ENCODE measurements at places on chromosomes 4 and X.

GRCh38 chr4:76702440-76703122 is 195.4 kb downstream of the SOWAHB start:
- DNase-seq, result no peak

- no peak for DNase-seq
These were observed 65.7 kb upstream of the ADAD1 start for GRCh38 chr4:122313006-122313646.

DNA sequence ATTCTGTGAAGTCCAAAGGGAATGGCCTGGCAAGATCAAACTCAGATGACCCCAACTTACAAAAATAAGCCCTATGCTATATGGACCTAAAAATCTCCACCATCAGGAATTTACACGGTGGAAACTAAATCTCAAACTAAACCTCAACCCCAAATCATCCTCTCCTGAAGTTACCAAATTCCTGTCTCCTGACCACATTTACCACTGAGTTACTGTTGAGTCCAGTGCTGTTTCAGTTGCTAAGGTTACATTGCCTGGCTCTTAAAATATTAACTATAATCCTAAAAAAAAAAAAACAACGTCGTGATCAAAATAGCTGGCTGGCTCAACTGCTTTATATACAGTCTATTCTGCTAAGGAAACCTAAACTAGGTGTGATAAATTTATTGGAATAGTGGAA is 315.2 kb upstream of the SLIT2 start:
- DNase-seq, result no peak

GRCh38 chr4:146224326-146224966 is 10.1 kb downstream of the REELD1 start:
- DNase-seq, result no peak

DNA sequence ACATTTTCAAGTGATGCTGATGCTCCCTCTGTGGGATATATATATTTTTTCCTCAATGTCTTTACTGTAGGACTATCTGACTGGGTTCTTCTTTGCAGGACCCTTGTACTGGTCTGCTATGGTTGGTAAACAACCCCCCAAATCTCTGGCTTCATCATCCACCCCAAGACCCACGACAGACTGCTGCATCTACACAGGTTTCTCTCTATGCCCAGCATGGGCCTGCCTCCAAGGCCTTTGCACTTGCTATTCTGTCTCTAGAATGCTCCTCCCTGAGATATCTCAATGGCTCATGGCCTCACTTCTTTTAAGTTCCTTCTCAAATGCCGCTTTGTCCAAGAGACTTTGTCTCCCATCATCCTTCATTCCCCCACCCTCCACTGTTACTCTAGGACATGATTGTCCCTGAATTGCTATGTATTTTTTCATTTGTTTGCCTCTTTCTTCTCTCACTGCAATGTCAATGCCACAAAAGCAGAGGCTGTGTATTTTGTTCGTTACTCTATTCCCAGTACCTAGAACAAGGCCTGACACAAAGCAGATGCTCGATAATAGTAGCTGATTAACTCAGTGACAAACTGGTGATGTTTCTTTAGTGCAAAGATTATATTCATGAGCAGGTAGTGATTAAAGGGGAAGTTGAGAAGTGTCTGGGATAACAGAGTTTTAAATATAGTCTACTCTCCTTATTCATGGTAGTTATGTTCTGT is 6.6 kb downstream of the EVC start:
- no peak for DNase-seq

- DNase-seq, result no peak
These were observed 302.2 kb downstream of the ARAP2 start for GRCh38 chr4:35942092-35942491.

- DNase-seq, result no peak
These were observed 139.9 kb downstream of the FRMPD4 start for GRCh38 chrX:12278151-12278550.

DNA sequence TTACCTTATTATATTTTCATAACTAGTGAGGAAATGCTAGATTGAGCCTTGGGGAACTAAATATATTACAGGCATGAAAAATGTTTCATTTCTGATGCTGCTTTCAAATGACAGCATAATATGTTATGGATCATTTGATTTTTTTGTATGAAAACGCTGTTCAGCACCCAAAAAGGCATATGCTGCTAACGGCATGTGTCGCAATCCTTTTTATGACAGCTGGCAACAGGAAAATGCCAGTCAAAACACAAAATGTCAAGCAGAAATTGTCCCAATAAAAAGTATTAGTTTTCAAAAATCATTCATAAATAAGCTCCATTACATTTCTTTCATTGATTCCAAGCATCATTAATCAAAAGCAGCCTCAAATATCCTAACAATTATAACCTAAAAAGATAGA is 1244.5 kb downstream of the PCDH7 start:
- DNase-seq, result no peak

DNA sequence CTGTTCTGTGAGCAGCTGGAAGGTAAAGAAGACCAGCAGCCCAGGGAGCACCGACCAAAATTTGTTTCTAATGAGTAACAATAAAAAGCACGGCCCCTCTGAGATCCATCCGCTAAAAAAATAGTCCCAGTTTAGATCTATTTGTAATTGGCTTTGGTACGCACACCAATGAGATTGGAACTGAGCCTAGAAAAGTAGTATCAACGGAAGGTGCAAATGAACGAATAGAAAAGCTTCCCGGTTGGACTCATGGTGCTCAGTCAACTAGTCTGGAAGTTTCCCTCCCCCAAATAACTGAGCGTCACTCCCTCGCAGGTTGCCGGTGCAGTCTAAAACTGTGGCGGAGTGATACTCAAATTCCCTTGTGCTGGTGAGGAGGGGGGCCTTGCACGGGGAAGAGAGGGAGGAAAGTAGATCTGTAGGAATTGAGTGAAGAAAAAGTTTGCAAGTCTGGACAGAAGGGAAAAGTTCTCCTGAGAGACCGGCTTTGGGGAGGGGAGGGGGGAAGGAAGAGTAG is at the start of gene COL4A5:
COL4A5 (plus strand) TSS at position 413 of the 517 bp plus-strand sequence. CDS start 288 bp downstream, outside the sequence.
- no peak for DNase-seq

- no peak for DNase-seq
These were observed 32.3 kb upstream of the C4orf50 start for GRCh38 chr4:6050551-6050950.

GRCh38 chr4:142473960-142474338 is 372.2 kb downstream of the INPP4B start:
- DNase-seq, result no peak

- DNase-seq, result no peak
These were observed 13.8 kb upstream of the GPC3 start for GRCh38 chrX:133999031-133999705.

- DNase-seq, result no peak
These were observed 13.2 kb upstream of the IL13RA2 start for GRCh38 chrX:115030625-115031024.

GRCh38 chr4:66034262-66034661 is 364.0 kb upstream of the EPHA5 start:
- DNase-seq, result no peak

DNA sequence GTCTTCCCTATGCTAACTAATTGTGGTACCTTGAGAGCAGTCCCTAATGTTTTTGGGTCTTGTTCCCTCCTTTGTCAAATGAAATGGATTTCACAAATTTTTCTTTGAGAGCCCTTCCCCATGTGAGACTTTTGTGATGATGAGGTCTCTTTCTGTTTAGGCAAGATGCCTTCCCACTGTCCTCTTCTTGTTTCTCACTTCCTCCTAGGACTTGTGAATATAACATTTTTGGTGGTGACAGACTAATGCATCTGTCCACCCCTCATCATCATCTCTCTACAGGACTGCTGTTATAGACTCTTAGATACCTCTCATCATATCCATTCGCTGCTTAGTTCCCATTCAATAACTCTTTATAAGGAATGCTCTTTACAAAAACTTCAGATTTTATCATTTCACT is 8.7 kb upstream of the ANK2 start:
- no peak for DNase-seq

DNA sequence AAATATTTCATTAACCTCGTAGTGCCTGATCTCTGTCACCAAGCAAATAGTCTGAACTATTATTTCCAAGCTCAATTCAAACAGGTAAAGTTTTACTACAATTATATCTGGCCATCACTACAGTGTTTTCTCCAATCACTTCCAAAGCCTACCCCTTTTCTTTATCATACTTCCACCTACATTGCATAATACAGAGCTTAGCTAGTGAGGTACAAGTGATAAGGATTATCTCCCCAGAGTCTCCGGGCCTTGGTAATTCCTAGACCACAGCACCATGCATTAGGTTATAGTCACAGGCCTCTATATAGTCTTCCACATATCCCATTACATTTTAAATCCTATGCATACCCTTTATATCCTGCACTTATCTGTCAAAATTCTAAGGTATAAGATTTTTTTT is 154.2 kb downstream of the SNCA start:
- DNase-seq, result no peak

- no peak for DNase-seq
These were observed 1.2 kb upstream of the AMOT start for GRCh38 chrX:112841820-112842157.

GRCh38 chr4:6916069-6916586 is 6.5 kb downstream of the TBC1D14 start:
- DNase-seq, result no peak

DNA sequence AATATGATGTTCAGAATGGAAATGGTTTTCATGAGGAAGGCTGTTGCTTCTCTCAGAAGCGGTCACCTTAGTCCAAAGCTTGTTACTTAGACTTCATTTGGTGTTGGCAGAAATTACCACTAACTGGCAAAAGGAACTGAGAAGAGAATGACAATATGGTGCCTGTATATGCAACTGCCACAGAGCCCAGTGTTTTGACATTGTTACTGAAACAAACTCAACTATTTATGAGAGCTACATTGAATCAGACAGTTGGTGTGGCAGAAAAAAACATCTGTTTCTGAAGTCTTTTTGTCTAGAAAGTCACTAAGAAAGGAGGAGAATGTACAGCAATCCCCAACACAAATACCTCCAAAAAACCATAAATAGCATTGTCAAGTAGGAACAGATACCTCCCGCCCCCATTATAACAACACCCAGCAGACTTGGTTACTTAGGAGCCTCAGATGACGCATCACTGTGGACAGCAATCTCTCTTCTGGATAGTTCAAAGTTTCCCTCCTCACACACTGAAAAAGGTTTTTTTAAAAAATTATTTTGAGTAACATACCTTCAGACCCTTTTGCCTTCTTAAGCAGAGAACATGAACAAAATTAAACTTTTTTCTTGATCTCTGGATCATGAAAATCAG is 92.2 kb downstream of the MAML3 start:
- DNase-seq, result no peak

GRCh38 chrX:69387567-69388487 is 116.3 kb upstream of the NALF2 start:
- DNase-seq, result no peak

GRCh38 chr4:146121757-146122156 is 53.8 kb upstream of the LSM6 start:
- DNase-seq, result no peak

DNA sequence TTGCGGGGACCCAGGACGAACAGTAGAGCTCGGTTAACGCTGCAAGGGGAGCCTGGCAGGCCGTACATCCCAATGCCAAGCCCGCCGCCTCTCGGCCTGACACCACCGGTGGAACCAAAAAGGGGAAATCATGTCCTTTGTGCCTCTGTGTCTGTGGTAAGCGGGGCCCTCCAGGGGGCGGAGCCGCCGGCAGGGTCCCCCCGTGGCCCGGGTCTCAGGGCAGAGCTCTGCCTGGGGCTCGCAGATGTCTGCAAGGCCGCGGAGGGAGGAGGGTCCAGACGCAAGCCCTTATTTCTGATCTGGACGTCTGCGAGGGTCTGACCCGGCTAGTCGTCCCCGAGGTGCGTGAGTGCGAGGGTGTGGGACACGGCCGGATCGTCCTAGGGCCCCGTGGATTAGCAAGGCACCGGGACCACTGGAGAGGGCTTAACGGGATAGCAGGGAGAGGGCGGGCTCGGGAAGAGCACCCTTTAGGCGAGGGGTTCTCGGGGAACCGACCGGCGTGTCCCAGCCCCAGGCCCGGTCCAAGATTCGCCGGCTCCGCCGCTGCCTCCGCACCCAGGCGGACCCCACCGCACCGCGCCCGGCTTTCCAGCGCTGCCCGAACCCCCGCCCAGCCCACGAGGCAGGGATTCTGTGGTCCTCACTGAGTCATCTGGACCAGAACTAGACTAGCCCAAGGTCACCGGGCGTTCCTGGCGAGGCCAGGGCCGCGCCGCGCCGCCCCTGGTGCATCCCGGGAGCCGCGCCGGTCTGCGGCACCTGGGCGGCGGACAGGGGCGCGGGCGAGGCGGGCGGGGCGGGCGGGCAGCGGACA is 863 bp upstream of the FAM193A start:
- peak; percentile 20 for DNase-seq

DNA sequence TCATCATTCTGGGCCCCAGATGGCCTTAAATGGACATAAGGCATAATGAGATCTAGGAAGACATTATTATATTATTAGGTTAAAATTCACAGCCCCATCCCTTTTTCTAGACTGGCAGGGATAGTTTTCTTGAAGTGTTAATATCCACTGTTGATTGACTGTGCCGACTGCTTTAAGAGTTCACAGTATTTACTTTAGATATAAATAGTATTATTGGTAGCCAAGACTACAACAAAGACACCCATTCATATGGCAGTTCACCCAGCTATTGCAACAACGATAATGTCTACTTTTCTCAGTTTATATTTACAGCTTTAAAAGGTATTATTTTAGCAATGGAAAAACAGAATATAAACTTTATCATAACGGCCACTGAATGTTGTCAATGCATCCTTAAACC is 922.2 kb upstream of the POU3F4 start:
- no peak for DNase-seq

GRCh38 chr4:105755375-105755774 is 46.8 kb downstream of the GSTCD start:
- no peak for DNase-seq

- DNase-seq, result no peak
These were observed 2.7 kb downstream of the EPHA5 start for GRCh38 chr4:65667506-65668041.

- DNase-seq, result no peak
These were observed 555.0 kb upstream of the DIPK2B start for GRCh38 chrX:45755703-45756102.

GRCh38 chr4:37595875-37596680 is 90.1 kb downstream of the RELL1 start:
- no peak for DNase-seq

DNA sequence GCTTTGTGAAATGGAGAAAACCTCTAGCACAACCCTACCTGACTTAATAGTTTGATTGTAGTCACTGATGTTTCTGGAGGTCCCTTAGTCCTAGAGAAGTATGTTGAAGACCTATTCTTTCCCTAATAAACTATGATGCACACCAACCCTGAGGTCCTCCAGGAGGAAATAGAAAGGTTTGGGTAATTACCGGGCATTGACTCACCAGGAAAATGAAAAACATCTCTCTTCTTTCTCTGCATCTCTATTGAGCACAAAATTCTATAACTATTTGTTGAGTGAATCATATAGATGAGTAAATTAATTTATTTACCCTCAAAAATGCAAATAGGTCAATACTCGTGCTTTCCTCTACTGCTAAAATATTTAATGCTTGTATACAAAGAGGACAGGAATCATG is 582.4 kb upstream of the FAM241A start:
- no peak for DNase-seq

DNA sequence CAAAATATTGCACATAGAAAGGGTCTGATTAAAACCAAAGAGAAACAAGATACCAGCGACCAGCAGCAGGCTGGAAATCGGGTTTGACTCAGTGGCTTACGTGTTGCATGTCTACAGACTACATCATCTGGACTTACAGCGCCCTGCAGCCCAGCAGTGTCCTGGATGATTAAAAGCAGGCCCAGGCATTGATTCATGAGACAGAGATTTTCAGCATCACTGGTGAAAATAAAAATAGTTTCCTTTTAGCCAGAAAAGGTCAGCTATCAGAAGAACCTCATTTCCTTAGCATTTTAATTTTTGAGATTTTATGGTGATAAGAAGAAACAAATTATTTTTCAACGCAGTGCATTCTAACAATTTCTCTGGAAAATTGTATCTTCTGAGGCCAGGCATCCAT is 190.6 kb downstream of the PTTG2 start:
- DNase-seq, result no peak
